CD4-positive, alpha-beta memory T cell (primary cell): ENCODE measurements at places on chromosomes 1 and 21. TPM values are rescaled to one million over a fixed set of nuclear protein-coding genes. Genes with fewer than 3 reads are reported as not detected.

DNA sequence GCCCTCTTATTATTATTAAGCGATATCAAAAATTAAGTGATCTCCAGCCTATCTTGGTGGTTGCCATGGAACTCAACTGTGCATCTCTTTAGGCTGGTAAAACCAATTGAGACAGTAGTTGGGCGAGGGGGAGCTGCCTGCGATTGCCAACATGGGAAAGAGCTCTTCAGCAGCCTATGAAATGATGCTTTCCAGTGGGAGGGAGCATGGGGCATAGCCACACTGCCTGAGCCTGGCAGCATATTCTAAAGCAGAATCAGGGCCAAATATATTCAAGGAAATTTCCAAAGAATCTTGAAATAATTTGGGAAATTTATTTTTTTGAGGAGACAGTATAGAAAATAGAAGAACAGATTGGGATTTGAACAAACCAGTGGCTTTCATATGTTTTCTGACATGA is 126.9 kb upstream of the DNAH14 start:
- no peak for DNase-seq

- no peak for DNase-seq
Observed at GRCh38 chr1:106121728-106122127, 934.7 kb upstream of the PRMT6 start.

GRCh38 chr1:94543893-94544635 is 2.5 kb upstream of the F3 start:
- no peak for DNase-seq

ERG gene
- total RNA-seq = not detected

SYT11 gene
- 18.2 TPM for total RNA-seq

GRCh38 chr1:187212377-187212776 is 383.6 kb downstream of the PLA2G4A start:
- DNase-seq = no peak

SLAMF9 gene
- total RNA-seq = not detected

DNA sequence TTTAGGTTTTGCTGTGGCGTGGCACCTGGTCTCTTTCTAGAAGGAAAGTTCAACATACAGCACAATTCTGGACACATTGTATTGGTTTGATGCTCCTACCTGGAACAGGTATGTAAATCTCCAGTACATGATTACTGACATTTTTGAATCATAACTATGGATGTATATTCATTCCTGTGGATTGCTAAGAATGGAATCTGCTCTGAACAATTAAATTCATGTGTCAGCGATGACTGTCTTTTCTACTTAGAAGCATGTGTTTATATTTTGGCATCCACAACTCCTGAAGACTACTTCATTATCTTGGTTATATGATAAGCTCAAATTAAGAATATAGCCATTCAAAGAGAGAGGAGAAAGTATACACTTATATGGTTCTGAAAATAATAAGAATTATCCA is 291.8 kb downstream of the CHRM3 start:
- DNase-seq = no peak

- no peak for DNase-seq
Observed at GRCh38 chr1:235843461-235843961, 23.2 kb downstream of the LYST start.

DNA sequence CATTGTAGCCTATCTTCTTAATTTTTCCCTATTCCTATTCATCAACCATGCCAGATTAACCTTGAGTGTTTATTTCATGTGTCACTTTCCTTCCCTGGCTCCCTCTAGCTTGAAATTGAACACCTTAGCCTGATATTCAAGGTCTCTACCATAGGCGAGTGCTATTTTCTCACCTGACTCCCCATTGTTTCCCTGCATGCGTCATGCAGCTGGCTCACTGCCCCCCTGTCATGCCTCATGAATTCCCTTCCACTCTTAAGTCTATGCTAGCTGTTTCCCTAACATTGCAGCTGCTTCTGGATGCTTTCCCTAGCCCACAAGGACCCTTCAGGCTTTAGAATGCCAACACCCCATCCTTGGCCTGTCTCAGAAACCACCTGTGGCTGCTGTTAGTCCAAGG is 56.7 kb upstream of the CD1D start:
- DNase-seq = no peak

SRGAP2C gene
- 29.0 TPM for total RNA-seq

GRCh38 chr1:232291261-232291660 is 338.7 kb downstream of the SIPA1L2 start:
- no peak for DNase-seq

LEMD1 gene
- 1.3 TPM for total RNA-seq

DNA sequence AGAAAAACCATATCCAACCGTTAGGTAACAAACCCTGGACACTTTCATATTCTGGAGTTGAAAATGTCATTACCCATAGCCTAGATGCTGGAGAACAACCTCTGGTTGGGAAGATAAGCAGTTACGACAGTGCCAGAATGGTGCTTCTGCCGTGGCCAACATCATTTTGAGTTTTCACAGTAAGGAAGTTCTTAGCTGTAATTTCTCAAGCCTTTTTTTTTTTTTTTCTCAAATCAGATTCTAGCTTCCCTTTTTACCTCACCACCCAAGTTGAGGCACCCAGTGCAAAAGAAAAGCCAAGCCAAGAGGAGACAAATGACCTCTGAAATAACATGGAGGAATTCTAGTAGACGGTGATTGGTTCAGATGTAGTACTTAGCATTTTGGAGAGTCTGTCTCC is 21.8 kb downstream of the PPT1 start:
- DNase-seq = no peak

C1orf21 gene
- 0.80 TPM for total RNA-seq

CDC42 gene
- 202 TPM for total RNA-seq

DNA sequence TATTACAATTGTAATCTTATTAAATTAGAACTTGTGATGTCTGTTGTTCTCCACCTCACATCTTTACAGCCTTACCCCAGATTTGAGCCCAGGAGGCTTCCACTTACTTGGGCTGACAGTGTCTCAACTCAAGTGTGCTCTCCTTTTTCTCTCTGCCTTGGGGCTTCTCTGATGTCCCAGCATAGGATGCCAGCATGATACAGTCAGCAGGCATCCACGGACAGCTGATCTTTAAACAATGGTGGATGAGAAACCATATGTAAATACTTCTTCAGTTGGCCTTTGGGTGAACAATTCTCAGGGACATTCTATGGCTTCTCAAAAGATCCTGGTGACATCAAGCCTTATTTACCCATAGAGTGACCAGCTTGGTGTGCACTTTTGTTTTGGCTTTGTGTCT is 107.6 kb upstream of the GORAB start:
- no peak for DNase-seq

SHISA4 gene
- 0.94 TPM for total RNA-seq

PROK1 gene
- total RNA-seq = not detected

- no peak for DNase-seq
Observed at GRCh38 chr1:41312991-41313645, 48.1 kb upstream of the FOXO6 start.

DNA sequence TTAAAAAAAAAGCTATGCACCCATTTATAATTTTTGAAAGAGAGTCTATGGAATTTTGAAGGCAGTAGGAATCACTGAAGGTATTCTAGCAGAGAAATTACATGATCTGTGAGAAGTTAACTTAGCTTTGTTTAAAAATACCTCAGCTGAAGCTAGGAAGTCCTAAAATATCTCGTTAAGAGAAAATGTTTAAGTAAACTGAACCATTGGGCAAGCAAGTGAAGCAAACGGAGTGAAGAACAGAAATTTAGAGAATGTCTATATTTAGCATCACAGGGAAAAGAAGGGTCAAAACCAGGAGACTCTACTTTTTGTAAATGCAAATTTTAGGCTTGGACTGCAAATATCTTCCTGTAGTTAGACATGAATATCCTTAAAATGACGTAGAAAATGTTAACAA is 230.8 kb downstream of the HMCN1 start:
- no peak for DNase-seq

DNA sequence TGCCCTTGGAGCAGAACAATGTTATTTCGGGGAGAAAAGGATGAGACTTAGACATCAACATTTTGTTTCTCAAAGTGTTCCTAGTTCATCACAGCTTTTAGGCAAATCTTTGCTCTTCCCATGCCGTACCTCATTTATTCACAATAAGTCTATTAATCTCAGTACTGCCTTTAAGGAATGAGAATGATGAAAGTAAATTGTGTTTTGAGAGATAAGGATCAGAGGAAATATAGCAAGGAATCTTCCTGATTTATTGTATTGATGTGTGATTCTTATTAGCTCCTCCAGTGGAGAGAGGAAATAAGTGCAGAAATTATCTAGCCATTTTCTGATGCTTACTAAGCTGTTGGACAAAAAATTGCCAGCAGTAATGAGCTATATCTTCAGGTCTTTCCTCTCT is 2.0 kb downstream of the POLR3C start:
- no peak for DNase-seq

CAPN8 gene
- total RNA-seq = 0.32 TPM

DNA sequence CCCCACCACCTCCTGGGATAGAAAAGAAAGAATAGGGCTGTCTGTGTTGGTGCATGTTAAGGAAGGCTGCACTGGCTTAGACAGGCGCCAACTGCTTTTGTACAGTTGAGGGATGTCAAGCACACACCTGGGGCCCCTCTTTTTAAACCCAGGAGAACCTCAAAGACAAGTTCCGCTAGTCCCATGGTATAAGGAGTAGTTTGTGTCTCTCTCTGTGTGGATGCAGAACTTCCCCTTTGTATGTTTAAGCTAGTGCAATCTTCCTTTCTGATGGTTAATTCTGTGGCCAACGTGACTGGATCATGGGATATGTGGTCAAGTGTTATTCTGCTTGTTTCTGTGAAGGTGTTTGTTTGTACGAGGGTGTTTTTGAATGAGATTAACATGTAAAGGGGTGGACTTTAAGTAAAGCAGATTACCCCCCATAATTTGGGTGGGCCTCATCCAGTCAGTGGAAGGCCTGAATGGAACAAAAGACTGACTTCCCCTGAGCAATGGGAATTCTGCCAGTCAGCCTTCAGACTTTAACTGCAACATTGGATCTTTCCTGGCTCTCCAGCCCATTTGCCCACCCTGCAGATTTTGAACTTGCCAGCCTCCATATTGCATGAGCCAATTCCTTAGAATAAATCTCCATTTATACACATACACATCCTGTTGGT is 9.5 kb upstream of the DUSP10 start:
- no peak for DNase-seq
